BJ (cell line): ENCODE measurements at places on chromosomes 1 and 21.

- no peak for DNase-seq
Measured at GRCh38 chr1:206803221-206803730, 31.0 kb upstream of the IL10 start.

- no peak for DNase-seq
Measured at GRCh38 chr1:21439345-21439720, 604 bp upstream of the NBPF3 start.

- DNase-seq, result no peak
Measured at GRCh38 chr1:54300401-54300800, 100.4 kb downstream of the MRPL37 start.

DNA sequence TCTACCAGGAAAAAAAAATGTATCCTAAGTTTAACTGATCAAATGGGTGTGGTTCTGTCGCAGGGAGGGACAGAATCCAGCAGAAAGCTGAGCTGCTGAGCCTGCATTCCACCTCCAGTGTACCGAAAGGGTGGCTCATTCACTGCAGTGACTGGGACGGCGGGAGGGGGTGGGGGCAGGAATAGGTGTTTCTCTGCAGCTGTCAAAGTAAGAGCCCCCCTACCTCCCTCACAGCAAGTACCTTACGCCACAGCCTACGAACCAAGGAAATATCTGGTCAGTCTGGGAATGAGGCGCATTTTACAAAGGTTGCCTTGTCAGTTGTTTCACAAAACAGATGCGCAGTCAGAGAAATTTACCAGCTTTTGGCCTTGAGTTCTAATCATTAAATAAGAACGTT is 1.7 kb downstream of the S100B start:
- DNase-seq, result no peak

GRCh38 chr1:178518894-178519293 is 6.0 kb downstream of the TEX35 start:
- DNase-seq, result no peak

DNA sequence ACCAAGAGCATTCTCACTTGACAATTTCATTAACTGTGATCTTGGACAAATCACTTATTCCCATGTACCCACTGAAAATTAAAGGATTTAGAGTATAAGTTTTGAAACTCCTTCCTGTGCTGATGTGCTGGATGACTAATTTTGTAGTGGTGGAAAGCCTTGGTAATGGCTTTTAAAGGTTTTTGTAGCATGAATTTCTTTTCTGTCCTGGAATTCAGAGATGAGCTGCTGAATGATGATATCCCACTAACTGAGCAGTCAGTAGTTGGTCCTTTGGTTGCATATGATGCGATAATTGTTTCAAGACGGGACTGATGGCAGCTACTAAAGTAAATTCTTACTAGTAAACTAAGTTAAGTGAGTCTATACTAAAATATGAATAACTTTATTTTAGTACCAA is 5.2 kb downstream of the RPL5 start:
- no peak for DNase-seq
